ENCODE measurements at places on chromosomes 13 and 19. TPM values are rescaled to one million over a fixed set of nuclear protein-coding genes. Genes with fewer than 3 reads are reported as not detected.

Gene TEX29
- 0.76 TPM for total RNA-seq

- H3K4me3 ChIP-seq = no peak overlapping the region
- no peak for DNase-seq
- no peaks in the 10 kb centered on the region for H3K4me1 ChIP-seq
- no peak overlapping the region for H3K27ac ChIP-seq
Observed at GRCh38 chr19:7263521-7263920, 30.7 kb downstream of the INSR start.

GRCh38 chr13:105598529-105598928 is 936.9 kb downstream of the EFNB2 start:
- H3K27ac ChIP-seq = no peak overlapping the region
- no peak overlapping the region for H3K4me3 ChIP-seq
- H3K4me1 ChIP-seq = no peaks in the 10 kb centered on the region
- H3K36me3 ChIP-seq = no peaks in the 10 kb centered on the region
- H3K27me3 ChIP-seq = no peaks in the 10 kb centered on the region

Gene RPL18A
- 1,852 TPM for total RNA-seq

DNA sequence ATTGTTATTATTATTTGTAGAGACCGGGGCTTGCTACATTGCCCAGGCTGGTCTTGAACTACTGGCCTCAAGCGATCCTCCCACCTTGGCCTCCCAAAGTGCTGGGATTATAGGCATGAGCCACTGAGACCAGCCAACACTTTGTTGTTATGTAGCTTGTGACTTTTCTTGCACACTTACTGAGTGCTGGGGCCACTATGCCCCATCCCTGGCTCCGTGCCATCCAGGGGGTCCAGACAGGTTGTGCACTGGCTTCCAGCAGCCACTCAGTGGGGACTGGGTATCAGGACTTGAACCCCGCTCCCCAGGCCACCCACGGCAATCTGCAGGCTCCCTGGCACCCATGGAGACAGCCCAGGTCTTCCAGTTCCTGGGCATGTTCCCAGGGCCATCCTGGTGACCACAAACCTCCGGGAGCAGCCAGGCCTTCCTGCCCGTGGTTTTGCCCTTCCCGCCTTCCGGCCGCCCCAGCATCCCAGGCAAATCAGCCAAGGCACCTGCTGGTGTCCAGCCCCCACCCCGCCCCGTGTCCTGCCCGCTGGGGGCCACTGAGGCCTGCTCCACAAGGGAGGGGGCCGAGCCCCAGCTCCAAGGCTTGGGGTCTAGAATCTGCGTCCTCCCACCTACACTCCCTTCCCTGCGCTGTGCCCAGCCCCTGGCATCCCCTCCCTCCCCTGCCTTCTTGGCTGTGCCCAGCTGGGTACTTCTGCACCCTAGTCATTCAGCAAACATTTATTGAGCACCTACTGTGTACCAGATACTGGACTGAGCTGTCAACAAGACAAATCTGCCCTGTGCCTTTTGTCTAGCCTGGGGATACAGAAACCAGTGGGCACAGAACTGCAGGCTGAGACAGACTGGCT is 23.7 kb upstream of the SEMA6B start:
- no peak overlapping the region for H3K4me3 ChIP-seq
- H3K36me3 ChIP-seq = no peaks in the 10 kb centered on the region
- no peak for DNase-seq
- H3K4me1 ChIP-seq = peaks cover 36% of the 10 kb centered on the region
- H3K27ac ChIP-seq = no peak overlapping the region
- H3K27me3 ChIP-seq = peaks cover 9% of the 10 kb centered on the region

DNA sequence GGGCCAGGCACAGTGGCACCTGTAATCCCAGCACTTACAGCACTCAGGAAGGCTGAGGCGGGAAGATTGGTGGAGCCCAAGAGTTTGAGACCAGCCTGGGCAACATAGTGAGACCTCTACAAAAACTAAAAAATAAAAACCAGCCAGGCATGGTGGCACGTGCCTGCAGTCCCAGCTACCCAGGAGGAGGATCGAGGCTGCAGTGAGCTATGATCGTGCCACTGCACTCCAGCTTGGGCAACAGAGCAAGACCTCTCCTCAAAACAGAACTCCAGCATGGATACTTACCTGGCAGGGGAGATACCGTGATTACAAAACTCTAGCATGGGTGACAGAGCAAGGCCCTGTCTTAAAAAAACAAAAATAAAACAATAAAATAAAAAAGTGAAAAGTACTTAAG is 95.3 kb downstream of the GJA3 start:
- no peak overlapping the region for H3K27ac ChIP-seq
- H3K4me3 ChIP-seq = no peak overlapping the region
- H3K36me3 ChIP-seq = peaks cover 76% of the 10 kb centered on the region
- DNase-seq = no peak
- no peaks in the 10 kb centered on the region for H3K27me3 ChIP-seq
- no peaks in the 10 kb centered on the region for H3K4me1 ChIP-seq

All from A673 (cell line).